NK-92 treated with Interleukin-12 subunit alpha and Interleukin-12 subunit beta, amount 100 ng/mL, for 24 hours (cell line): ENCODE measurements at places on chromosomes 1 and 21.

DNA sequence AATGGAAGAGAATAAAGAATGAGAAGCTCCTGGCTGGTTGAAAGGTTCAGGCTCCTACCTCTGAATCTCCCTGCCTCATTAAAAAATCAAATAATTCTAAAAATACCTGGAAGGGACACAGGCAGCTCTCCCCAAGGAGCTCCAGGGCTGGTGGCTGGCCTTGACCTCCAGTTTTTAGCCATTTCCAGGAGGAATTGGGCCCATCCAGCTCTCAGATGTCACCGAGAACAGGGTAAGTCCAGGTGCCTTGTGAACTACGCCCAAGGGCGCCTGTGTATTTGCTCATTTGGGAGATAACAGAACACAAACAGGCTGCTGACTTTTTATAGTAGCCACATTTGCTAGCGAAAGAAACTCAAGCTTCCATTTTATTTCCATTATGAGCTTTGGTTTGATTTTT is 321.0 kb upstream of the C1orf174 start:
- DNase-seq: no peak

GRCh38 chr1:11602424-11602823 is 51.8 kb downstream of the FBXO2 start:
- DNase-seq: no peak

DNA sequence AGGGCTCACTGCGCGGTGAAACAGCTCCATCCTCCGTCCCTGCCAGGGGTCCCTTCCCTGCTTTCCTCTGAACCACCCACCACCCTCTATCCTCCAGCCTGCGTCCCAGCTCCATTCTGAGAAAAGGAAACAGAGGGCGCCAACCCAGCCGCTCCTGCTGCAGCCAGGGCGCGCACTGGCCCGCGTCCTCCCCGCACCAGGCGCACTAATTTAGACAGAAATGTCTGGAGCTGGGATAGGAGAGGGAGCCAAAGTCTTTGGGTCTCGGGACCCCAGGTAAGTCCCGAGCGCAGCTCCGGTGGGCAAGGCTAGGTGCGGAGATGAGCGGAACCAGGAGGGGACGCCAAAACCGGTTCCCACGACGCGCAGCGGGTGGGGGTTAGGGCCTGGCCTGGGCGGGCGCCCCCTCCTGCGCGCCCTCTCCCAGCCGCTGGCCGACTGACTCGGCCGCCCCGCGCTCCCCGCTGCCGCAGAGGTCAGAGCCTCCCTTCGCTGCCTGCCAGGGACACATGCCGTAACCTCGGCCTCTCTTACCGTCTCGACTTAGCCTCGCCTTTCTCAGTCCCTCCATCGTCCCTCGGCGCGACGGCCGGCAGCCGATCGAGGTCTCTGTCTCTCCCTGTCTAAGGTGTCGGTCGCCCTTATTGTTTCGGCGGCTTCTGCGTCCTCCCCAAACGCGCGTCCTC is 2.0 kb downstream of the CAMK2N1 start:
- DNase-seq: no peak

GRCh38 chr1:188188317-188188716 is 1359.6 kb downstream of the PLA2G4A start:
- no peak for DNase-seq

DNA sequence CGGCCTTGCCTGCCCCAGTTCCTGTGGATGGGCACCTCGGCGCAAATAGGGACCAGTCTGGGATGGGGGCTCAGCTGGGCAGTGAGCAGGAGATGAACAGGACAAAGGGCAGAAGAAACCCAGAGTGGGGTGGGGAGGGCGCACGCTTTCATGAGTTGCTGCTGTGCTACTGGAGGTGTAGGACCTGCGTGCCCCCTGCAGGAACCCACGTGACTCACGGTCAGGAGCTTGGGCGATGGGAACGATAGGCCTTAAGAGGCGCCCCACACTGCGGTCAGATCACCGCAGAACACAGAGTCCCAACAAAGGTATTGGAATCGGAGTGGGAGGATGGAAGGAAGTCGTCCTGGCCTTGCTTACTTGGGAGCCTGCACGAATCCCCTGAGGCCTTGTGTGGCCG is 17.2 kb downstream of the PRDM15 start:
- DNase-seq: no peak

GRCh38 chr1:228279011-228279721 is 71.3 kb downstream of the OBSCN start:
- no peak for DNase-seq
